ENCODE measurements at places on chromosomes 4 and X.

DNA sequence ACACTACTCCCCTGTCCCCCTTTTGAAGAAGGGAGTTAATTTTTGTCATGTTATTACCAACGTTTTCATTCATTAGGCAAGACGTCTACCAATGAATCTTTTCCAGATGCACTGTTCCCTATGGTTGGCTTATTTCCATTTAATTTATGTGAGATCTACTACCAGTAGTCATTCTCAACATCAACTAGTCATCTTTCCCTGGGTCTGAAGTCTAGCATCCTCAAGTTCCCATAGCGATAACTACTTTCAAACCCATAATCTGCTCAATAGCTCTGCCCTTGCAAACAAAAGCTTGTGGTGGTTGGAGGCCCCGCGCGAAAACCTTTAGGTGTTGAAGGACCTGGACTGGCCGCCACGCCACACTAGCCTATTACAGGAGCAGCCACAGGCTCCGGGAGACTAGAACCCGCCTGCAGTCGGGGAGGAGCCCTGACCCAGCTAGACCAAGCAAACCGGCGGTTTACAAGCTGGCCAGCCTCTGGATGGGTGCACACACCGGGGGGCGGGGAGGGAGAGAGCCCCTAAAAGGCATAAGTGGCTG, 746 bp downstream of the PPAT start:
- no peak for DNase-seq

- DNase-seq: no peak
Measured at GRCh38 chr4:79408063-79408462, at the start of gene GK2. TSS of gene GK2 (minus strand) at chr4:79408228. CDS start at chr4:79408200, 28 bp downstream.

DNA sequence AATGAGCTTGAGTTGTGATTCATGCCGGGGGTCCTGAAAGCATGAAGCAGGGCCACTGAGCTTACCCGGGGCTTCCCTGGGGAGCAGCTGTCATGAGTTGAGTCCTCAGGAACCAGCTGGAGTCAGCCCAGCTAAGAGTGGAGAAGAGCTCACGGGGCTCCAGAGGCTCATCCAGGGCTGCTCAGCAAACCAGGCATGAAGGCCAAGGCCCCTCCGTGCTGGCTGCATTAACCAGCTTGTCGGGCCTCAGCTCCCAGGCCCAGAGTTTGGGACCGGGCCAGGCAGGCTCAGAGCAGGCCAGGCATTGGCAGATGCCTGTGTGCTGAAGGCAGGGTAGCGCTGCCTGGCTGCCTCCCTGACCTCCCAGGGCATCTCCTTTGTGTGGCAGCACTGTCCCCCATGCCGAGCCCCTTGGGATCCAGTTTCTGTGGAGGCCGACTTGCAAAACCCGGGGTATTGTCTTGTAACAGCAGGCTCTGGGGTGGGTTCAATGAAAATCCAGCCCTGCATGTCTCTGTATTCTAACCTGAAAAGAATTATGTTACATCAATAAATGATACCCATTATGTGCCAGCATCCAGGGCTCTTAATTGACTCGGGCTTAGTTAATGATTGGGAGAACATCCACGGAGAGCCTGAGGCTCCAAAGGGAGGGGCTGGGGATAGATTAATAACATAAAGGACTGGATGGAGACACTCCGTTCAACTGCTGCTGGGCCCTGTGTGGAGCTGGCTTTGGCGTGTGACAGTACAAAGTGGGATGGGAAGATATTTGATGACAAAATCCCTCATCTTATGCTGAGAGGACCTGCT, 68.0 kb upstream of the MSX1 start:
- DNase-seq: no peak

GRCh38 chr4:1211371-1211770, 37.6 kb downstream of the CTBP1 start:
- DNase-seq: no peak

- DNase-seq: no peak
Measured at GRCh38 chrX:9486786-9487387, 22.0 kb downstream of the TBL1X start.
